ENCODE measurements at places on chromosomes 11 and 22. TPM values are rescaled to one million over a fixed set of nuclear protein-coding genes. Genes with fewer than 3 reads are reported as not detected.
A peak's percentile ranks its signal among the peaks of the same experiment; 100 is the strongest.

- peaks cover 3% of the 10 kb centered on the region for H3K36me3 ChIP-seq
- peaks cover 38% of the 10 kb centered on the region for H3K4me1 ChIP-seq
- H3K27me3 ChIP-seq, result no peaks in the 10 kb centered on the region
- peak; percentile 72 for DNase-seq
- H3K4me3 ChIP-seq, result peak overlapping the region; percentile 60
- H3K27ac ChIP-seq, result peak overlapping the region; percentile 84
These were observed 87.0 kb upstream of the BLID start for GRCh38 chr11:122202951-122203456.

GRCh38 chr11:22465620-22466019 lies 127.4 kb downstream of the SLC17A6 start:
- H3K4me1 ChIP-seq, result peaks cover 7% of the 10 kb centered on the region
- no peaks in the 10 kb centered on the region for H3K36me3 ChIP-seq
- H3K27ac ChIP-seq, result no peak overlapping the region
- DNase-seq, result peak; percentile 72
- H3K4me3 ChIP-seq, result no peak overlapping the region

The CCDC82 gene
- total RNA-seq, result 14.2 TPM

The EMID1 gene
- 0.50 TPM for total RNA-seq

DNA sequence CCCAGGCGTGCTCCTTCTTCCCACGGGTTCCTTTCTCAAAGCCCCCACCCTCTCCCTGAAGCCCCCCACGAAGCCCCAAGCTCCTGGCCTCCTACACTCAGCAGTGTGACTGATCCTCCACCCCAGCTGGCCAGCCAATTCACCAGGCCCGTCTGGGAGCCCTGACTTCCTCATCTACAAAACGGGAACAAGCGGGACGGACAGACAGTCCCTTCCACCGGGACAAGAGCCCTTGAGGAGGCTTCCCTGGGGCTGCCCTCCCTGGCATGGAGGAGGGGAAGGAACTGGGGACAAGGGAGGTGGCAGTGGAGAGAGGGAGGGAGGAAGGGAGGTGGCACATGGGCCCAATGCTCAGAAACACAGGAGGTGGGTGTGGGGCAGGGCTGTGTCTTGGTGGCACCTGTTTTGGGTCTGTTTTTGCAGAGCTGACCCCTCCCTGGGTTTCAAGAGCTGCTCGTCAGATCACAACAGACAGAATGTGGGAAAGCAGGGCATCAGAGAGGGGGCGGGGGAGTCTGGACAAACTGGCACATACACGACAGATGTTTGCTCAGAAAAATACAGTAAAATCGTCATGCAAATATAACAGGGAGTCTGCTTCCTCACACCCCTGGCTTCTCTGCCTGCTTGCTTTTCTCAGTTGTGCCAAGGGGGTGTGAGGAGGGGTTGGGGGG lies 56.8 kb downstream of the ELFN2 start:
- no peak overlapping the region for H3K27ac ChIP-seq
- no peaks in the 10 kb centered on the region for H3K36me3 ChIP-seq
- H3K4me3 ChIP-seq, result no peak overlapping the region
- no peak for DNase-seq
- no peaks in the 10 kb centered on the region for H3K27me3 ChIP-seq

All from fibroblast of lung (primary cell).